ENCODE measurements at places on chromosomes 2 and 18. TPM values are rescaled to one million over a fixed set of nuclear protein-coding genes. Genes with fewer than 3 reads are reported as not detected.

GRCh38 chr2:188024811-188025210 lies 266.9 kb upstream of the GULP1 start:
- DNase-seq = peak; percentile 50

DNA sequence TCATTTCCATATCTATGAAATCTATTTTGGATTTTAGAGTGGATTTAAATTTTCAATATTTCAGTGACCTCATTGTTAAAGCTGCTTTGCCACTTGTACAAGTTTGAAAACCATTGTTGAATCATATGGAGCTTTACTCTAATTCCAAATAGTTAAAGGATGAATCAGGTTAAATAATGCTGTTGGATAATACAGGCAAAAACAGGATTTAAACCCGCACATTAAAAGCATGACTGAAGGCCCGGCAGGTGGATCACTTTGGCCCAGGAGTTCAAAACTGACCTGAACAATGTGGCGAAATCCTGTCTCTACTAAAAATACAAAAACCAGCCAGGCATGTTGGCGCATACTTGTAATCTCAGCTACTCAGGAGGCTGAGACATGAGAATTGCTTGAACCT lies 68.3 kb downstream of the RIF1 start:
- DNase-seq = no peak

Gene TRIM43
- not detected for total RNA-seq

DNA sequence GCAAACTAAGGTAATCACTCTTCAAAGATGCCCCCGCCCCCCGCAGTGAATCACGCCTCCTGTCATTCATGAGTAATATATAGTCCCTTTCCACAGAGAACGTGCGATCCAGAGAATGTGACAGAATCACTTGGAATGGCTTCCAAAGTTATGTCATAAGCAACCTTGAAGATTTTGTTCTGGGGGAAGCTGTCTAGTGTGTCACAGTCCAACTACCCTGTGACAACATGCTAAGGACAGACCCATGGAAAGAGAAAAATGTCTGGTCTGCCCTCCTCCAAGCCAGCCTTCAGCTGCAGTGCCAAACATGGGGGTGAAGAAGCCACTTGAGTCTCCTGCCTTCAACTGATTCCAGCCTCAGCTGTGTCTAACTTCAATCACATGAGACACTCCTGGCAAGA lies 259.1 kb downstream of the SS18 start:
- peak; percentile 11 for DNase-seq

- DNase-seq = no peak
These were observed 55.1 kb upstream of the XDH start for GRCh38 chr2:31469648-31470047.

- no peak for DNase-seq
These were observed 58.8 kb upstream of the ANKRD44 start for GRCh38 chr2:197369228-197369932.

DNA sequence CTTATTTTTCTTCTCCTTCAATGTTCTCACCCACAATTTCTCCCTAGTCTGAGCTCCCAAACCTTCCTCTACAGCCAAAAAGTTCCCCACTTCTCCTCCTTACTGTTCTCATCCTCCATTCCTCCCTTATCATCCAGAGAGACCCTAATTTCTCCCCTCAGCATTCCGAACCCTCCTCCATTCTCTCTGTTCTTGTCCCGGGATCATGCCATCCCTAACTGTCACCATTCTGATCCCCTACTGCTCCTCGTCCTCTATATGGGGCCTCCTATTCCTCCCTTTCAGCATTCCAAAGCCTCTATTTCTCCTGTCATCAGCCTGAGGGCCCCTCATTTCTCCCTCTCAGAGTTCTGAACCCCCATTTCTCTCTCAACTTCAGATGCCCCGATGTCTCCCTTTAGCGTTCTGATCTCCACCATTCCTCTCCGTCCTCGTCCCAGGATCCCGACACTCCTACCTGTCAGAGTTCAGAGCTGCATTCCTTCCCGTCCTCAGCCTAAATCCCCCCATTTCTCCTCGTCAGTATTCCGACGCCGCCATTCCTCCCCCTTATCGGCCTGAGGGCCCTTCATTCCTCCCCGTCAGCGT lies 522 bp downstream of the MBD1 start:
- DNase-seq = no peak

GRCh38 chr2:97701851-97702465 lies 11.4 kb upstream of the ZAP70 start:
- DNase-seq = no peak

GRCh38 chr2:56348392-56349210 lies 164.8 kb downstream of the CCDC85A start:
- DNase-seq = no peak

GRCh38 chr2:119888680-119889079 lies 124.2 kb upstream of the EPB41L5 start:
- DNase-seq = no peak

GRCh38 chr2:151849413-151850010 lies 21.3 kb upstream of the ARL5A start:
- DNase-seq = no peak

GRCh38 chr18:21632393-21632792 lies 20.3 kb downstream of the SNRPD1 start:
- no peak for DNase-seq

- peak; percentile 50 for DNase-seq
These were observed 62.3 kb upstream of the CCDC195 start for GRCh38 chr2:224778474-224778877.

- DNase-seq = no peak
These were observed 366.2 kb upstream of the LRRTM1 start for GRCh38 chr2:80670763-80671162.

DNA sequence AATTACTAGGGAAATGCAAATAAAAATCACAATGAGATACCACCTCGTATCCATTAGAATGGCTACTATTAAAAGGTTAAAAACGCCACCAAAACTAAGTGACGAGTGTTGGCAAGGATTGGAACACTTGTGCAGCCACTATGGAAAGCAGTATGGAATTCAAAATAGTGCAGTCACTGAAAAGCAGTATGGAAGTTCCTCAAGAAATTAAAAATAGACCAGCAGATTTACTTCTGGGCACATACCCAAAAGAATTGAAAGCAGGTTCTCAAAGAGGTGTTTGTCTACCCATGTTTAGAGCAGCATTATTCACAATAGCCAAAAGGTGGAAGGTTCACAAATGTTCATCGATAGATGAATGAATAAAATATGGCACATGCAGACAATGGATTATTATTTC lies 149.7 kb upstream of the STON1 start:
- DNase-seq = no peak

GRCh38 chr18:56238576-56238975 lies 399.8 kb downstream of the TXNL1 start:
- DNase-seq = no peak

- no peak for DNase-seq
These were observed 46.9 kb downstream of the DNMT3A start for GRCh38 chr2:25294573-25295462.

DNA sequence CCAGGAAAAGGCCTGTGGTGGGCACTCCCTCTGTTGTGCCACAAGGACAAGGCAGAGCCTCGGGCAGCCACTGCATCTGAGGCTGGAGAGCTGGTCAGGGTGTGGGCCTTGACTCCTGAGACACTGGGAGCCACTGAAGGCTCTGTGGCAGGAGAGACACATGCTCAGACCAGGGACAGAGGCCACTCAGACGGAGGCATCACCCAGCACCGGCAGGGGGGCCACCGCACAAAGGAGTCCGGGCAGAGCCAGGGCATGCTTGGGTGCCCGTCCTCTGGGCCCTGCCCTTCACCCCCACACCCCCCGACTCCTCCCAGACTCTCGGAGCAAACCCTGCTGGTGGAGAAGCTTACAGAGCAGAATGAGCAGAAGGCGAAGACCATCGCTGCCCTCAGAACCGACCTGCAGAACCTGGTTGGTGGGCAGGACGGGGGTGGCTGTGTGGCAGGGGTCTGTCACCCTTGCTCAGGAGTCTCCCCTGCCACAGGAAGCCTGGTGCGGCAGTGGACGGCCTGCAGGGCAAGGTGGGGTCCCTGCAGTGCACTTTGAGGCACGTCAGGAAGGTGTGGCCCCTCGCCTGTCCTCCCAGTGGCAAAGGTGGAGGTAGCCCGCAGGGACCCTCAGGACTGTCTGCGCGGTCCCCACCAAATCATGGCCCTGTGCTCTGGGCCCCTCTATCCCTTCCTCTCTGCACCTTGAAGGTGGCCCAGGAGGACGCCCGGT lies 26.0 kb downstream of the CROCC2 start:
- DNase-seq = no peak

GRCh38 chr2:3725002-3725401 lies 21.6 kb downstream of the DCDC2C start:
- no peak for DNase-seq

Gene MYO5B
- total RNA-seq = 0.97 TPM

DNA sequence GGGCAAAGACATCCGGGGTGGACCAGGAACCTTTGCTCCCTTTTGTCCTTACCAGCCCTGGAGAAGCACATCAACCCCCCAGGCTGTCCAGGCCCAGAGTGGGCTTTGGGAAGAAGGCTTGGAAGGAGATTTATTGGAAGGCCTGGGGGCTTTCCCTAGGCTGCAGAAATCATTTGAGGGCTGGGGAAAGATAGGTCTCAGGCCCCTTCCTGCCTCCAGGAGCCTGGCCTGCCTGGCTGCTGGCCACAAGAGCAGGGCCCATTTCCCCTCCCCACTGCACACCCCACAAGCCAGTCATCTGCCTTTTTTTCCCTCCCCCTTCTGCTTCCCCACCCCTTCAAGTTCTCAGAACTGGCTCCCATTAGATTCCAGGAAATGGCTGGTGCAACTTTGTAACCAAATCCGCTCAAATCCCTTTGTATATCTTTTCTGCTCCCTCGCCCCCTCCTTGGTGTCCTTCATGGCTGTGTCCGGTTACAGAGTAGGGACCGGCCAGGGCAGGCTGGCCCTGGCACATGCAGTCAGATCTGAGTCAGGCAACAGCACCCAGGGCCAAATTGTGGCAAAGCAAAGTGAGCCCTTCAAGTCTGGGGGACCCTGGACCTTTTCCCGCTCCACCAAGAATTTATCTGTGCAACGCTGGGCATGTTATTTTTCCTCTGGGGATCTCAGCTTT lies 20.8 kb upstream of the TNP1 start:
- no peak for DNase-seq

DNA sequence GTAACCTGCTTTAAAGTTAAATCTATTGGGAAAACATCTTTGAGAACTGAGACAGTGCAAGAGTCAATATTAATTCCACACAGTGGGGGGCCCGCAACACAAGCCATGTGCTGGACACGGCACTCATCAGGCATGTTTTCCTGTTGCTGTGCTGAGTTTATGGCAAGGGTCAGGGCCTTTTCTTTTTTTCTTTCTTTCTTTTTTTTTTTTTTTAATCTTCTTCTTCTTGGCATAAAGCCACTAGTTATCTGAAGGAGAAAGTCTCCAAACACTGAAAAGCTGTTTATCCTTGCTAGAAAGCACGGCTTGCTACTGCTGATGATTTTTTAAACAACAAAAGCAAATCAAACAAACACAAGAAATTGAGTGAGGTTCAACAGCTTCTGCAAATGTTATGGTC lies 252.1 kb downstream of the ZNF521 start:
- DNase-seq = no peak

DNA sequence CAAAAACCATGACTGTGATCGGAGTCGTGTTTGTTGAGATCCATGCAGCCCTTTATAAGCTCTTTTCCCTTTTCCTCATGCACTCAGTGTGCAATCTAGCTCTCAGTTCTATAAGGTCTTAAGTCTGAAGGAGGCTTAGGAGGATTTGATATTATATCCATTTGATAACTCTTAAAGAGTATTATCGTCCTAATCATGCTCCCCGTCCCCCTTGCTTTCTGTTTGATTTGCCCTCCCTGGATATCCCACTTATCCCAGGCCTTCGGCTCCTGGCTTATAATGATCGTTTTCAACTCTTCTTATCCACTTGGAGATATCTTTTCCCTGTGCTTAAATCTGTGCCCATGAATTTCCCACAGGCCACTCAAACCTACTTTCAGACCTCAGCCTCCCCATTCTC lies 1917.7 kb upstream of the PIK3C3 start:
- DNase-seq = no peak

Gene FN1
- total RNA-seq = 887 TPM

Gene CRYBA2
- total RNA-seq = not detected

GRCh38 chr2:189049709-189050164 lies 75.6 kb downstream of the COL3A1 start:
- no peak for DNase-seq

Measured in SJSA1 (cell line).